ENCODE measurements at places on chromosomes 13 and 19.

DNA sequence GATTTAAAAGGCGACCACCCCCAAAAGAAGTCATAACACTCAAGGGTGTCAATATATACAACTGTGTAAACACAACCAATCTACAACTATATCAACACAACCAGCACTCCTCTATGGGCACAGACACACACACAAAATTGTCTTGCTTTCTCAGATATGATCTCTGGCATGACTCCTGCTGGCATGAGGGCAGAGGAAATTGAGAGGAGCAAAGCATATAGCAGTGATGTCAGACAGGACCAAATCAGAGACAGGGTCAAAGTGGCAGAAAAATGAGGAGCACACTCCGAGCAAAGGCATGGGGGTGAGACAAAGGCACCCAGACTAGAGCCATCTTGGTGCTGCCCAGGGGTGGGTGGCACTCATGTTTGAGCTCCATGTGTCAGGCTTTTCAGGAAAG, 9.6 kb downstream of the IRGQ start:
- no peak for DNase-seq

GRCh38 chr13:112450118-112450903, 74.2 kb downstream of the SPACA7 start:
- DNase-seq, result no peak

DNA sequence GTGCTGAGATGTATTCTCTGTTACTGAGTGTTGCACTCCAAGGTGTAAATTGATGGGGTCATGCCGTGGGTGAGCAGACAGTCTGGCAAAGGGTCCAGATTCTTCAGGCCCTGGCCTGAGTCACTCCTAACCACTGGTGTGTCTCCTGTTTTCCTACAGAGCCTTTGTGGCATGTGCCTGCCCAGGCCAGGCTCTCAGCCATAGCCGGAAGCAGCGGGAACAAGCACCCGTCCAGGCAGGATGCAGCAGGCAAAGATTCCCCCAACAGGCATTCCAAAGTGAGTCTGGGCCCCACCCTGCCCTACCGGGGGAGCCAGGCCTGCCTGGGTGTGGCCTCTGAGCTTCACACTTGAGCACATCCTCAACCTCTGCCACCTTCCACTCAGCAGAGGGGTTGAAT, 61.9 kb downstream of the DPF1 start:
- no peak for DNase-seq

DNA sequence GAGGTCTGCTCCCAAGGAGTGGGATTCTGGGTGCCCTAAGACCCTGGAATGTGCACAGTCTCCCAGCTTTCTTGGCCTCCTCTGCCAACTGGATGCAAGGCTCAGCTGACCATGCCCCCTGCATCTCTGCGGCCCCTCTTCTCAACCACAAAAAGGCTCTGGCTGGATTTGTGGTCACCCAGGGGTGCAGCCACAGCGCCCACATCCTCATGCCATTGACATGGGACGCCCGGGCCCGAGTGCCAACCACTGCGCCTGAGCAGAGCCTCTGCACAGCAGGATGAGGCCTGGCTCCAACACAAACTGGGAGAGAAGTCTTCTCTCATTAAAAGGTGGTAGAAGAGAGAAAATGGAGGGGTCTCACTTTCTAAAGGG, 103.5 kb downstream of the FOXO1 start:
- no peak for DNase-seq

GRCh38 chr19:43286096-43286495, 16.8 kb upstream of the PSG9 start:
- DNase-seq, result no peak

GRCh38 chr19:52592301-52592700, 22.2 kb downstream of the ZNF701 start:
- no peak for DNase-seq

DNA sequence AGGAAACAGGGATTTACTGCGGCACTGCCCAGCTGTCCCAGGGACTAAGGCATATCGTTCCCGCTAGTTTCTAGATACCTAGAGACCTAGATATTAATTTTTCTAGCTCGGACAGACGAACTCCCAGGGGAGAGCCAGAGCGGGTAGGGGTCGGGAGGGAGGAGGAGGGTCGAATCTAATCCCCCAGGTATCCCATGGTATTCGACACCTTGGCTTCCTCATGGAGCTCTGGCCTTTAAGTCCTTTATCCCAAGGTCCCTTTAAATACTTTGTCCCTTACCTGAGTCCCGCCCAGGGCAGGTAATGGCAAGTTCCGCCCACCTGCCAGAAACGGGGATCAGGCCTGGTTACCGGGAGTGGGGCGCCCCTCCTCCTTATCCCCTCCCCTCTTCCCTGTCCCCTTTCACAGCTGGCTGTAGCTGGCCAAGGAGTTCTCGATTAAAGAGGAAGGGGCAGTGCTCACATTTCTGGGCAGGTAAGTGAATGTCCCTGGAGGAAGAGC, at the start of gene PRRG2:
TSS of gene PRRG2 (plus strand) at position 310 of the 502 bp plus-strand sequence. CDS start 1,904 bp downstream, outside the sequence.
- no peak for DNase-seq
